T-helper 9 cell (primary cell): ENCODE measurements at places on chromosomes 16 and 17.

DNA sequence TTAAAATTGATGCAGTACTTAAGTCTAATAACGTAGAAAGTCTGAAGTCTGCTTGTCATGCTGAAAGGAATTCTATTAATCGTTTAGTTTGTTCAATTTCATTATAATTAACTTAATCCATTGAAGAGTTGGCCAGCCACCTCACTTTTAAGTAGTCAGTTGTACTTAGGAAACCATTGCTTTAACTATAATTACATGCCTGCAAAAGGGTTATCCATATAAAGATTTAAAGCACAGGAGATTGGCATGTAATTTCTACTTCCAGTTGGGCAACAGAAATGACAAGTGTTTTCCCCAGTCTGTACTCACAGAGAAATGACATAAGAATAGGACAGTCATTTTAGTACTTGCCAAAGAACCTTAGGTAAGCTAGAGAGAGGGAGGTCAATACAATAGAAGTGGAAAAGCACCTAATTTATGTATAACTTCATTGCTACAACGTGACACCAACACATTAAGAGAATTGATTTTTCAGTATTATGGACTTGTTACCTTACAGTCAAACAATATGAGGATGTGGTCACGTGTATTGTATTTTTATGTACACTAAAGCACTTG, 3.7 kb upstream of the USP32 start:
- no peak for DNase-seq

DNA sequence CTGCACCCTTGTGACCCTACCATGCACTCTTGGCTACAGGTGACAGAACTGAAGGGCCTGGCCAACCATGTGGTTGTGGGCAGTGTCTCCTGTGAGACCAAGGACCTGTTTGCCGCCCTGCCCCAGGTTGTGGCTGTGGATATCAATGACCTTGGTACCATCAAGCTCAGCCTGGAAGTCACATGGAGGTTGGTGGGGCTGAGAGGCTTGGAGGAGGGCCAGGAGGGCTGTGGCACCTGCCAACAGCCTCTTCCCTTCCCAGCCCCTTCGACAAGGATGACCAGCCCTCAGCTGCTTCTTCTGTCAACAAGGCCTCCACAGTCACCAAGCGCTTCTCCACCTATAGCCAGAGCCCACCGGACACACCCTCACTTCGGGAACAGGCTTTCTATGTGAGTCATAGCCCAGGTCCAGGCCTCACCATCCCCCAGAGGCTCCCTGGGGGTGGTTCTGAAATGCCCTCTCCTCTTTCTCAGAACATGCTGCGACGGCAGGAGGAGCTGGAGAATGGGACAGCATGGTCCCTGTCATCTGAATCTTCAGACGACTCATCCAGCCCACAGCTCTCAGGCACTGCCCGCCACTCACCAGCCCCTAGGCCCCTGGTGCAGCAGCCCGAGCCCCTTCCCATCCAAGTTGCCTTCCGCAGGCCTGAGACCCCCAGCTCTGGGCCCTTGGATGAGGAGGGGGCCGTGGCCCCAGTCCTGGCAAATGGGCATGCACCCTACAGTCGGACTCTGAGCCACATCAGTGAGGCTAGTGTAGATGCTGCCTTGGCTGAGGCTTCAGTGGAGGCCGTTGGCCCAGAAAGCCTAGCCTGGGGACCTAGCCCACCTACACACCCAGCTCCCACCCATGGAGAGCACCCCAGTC, 13.0 kb downstream of the RIPOR1 start:
- DNase-seq, result no peak

- DNase-seq, result no peak
Observed at GRCh38 chr16:24997665-24998064, 17.5 kb downstream of the ARHGAP17 start.

DNA sequence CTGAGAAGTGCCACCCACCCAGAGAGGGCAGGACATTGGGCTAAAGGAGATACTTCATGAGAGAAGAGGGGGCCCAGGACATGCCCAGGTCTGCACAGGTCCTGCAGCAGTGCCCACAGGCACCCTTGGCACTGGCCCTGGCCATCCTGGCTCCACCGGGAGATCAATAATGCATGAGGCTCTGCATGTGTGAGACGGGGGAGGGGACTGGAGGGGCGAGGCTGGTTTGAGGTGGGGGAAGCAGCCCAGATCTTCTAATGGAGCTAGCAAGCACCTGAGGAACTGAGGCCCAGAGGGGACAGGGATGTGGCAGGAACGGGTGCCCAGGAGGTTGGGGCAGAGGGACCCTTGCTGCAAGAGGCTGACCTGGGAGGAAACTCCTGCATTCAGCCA, 567 bp downstream of the OSBPL7 start:
- DNase-seq, result no peak

- DNase-seq, result no peak
Observed at GRCh38 chr16:49531931-49532840, 158.6 kb downstream of the C16orf78 start.

GRCh38 chr16:57728336-57729181, 7.0 kb upstream of the KATNB1 start:
- no peak for DNase-seq

GRCh38 chr16:61797961-61798507, 238.2 kb downstream of the CDH8 start:
- no peak for DNase-seq

DNA sequence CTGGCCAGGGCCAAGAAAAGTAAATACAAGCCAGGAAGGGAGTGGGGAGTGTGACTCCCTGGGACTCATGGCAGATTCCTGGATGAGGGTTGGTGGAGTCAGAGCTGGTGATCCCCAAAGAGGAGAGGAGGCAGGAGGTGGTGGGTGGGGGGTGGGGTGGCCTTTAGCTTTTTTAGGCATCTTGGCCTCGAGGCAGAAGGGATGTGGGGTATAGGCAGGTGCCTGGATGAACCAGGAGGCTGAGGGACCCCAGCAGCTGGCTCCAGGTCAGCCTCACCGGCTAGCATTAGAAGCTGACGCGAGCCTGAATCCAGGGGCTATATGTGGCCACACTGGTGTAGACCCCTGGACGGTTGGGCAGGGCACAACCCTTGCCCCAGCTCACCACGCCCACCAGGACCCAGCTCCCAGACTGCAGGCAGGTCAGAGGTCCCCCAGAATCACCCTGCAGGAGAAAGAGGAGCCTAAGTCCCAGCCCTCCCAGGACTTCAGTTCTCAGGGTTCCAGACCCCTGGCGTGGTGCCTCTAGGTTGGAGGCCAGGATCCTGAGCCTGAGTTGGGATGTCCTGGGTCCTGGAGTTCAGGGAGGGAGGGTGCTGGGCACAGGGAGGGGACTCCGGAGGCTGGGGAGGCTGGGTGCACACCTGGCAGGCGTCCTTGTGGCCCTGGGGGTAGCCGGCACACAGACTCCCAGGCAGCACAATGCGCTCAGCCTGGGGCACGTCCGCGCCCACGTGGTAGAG, 2.8 kb downstream of the PRSS33 start:
- DNase-seq, result no peak

DNA sequence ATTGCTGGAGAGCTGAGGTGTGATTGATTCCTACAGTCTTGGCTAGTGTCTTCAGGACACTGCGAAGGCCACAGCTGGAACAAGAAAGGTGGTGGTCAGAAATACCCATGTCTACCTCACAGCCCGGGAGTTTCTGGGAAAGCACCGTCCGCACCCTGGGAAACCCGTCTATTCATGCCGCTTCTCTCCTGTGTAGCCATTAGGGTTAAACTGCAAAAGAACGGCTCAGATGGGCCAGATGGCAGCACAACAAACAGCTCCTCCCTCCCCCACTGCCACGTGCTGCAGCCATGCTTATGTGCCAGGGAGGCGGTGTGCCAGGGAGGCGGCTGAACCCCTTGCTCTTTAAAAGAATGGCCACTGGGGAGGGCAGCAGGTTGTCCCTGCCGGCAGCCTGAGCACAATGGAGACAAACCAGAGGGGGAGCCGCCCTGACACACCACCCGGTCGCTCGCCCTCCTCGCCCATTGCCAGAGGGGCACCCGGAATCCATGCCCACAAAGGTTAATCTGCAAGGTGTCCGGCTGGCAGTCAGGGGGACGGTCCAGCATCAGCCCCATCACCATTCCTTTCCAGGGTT, 65.2 kb downstream of the CYTH1 start:
- no peak for DNase-seq

DNA sequence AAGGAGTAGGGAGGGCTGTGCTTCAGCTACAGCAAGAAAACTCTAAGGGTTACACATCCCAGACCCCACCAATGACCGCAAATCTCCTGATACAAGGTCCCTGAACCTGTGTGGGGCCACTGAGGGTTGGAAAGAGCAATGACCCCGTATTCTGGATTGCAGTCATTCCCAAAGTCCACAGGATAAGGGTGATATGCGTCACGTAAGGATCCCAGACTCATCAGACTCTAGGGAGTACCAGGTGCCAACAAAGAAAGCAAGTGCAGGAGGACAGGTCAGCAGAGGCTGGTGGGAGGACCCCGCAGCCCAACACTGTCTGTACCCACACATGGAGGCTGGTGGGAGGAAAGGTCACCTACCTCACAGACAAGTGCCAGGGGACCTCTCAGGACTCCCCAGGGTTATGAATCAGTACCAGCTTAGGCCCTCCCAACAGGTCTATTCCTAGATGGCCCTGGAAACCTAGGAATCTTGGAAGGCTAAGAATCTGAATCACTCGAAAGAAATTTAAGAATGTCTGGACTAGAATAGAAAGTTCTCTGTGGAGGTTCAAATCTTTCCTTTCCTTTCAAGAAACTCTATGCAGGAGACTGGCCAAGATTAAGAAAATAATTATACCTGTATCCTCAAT, 16.2 kb downstream of the PITPNA start:
- DNase-seq, result no peak

DNA sequence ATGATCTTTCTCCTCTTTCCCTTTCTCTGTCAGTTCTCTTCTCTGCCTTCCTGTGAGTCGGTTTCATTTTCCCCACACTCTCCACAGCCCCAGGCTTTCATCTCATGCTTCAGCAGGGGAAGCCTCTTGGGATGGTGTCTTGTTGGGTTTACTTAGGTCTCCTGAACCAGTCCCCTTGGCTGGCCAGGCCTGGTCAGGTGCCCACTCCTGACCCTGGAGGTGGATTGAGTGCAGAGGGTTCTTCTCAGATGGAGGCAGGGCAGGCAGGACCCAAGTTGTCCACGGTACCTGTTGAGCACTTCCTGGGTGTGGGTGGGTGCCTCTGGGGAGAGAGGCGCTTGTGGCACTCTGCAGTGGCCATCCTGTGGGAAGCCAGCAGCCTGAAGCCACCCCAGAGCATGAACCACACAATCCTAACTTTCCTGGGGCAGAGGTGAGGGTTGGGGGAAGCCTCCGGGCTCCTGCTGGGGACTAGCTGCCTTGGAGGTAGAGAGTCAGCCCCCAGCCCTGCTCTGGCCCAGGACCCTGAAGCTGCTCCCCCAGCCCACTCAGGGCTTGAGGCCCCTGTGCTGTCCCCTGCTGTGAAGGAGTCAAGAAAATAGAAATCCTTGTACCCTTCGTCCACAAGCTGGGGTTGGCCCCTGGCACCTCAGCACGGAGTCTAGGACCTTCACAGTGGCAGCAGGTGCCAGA, 2.0 kb upstream of the RAP1GAP2 start:
- no peak for DNase-seq

DNA sequence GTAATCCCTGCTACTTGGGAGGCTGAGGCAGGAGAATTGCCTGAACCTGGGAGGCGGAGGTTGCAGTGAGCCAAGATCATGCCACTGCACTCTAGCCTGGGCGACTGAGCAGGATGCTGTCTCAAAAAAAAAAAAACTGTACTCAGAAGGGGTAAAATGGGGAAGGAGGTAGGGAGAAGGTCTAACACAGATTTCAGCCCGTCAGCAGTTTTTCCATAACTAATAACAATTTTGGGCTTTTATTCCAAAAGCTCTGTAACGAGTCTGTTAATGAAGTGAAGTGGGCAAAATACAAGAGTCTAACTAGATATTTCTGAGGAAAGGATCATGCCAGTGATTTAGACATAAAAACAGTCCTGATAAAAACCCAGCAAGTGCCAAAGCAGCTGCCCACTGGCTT, 10.8 kb downstream of the ZNF821 start:
- DNase-seq, result no peak

DNA sequence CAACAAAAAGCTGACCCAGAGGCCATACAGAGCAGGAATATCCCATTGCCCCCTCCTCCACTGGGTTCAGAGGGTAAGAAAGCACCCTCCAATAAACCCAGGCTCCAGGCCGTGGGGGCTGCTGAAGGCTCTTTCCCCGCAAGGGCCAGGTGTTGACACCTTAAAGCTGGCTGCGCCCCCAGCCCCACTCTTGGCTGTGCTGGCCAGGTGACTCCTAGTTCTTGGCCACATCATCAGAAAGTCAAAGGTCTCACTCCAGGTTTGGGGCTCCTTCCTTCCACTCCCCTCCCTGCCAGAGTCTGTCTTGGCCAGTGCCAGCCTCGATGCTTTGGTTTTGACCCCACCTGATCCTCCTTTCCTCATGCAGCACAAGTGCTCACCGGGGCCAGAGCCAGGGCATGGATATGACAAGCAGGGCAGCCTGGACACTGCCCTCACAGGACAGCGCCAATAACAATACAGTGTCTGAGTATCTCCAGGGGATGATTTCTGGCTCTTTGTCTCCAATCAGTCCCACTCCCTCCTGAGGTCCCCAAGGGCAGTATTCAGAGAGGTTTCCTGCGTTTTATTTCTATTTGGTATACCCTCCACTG, 8.2 kb downstream of the SLC46A1 start:
- DNase-seq, result no peak

DNA sequence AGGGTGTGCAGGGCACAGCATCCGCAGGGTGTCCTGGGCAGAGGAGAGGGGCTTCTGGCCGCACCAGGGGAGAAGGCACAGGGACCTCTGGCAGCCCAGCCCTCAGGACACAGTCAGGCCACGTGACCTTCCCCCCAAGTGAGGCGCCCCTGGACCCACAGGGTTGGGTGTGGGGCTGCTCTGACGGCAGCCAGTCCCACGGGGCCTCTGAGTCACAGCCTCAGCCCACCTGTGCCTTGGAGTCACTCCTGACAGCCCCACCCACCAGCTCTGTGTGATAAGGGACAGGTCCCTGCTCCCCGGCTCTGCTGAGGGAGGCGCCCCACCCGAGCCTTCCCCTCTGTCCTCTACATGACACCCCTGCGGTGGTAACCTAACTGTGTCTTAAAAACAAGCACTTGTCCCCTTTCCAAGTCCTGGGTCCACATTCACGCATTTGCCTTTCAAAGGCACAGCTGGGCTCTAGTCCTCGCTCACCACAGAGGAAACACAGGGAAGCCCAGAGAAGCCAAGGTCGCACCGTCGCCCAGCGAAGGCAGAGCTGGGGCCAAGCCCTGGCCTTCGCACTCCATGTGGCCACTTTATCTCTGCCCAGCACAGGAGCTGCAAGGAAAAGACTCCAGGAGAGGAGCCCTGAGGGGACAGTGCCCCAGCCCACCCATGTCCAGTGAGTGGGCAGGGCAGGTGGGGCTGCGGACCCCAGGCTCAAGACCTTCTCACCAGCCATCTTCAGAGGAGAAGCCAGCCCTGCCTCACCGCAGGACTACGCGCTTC, 5.1 kb upstream of the NPTX1 start:
- DNase-seq, result no peak

GRCh38 chr17:34485999-34486398, 93.4 kb upstream of the TMEM132E start:
- DNase-seq, result no peak

GRCh38 chr17:80689129-80689619, 144.5 kb downstream of the RPTOR start:
- no peak for DNase-seq

- no peak for DNase-seq
Observed at GRCh38 chr16:4293822-4294457, 21.1 kb upstream of the TFAP4 start.
